Activated T-cell treated with anti-CD3 and anti-CD28 coated beads, Interleukin-2, amount 50 U/mL, for 24 hours (primary cell): ENCODE measurements at places on chromosomes 11 and 22.

DNA sequence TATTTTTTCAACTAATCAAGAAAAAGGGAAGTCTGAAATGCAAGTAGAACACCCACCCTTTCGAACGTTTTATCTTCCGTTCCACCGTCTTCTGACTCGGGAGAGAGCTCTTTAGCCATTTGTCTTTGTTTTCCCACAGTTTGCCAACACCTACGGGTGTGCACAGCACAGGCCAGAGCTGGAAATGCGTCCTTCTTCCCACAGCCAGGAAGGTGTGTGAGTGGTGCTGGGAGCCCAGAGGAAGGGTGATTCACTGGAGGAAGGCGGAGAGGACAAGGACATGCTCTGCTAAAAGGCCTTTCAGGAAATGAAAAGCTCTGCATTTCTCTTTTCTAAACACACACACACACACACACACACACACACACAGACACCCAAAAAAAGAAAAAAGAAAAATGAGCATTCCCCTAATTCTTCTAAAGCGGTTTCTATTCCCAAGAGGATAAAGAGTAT lies 18.5 kb downstream of the ENDOD1 start:
- no peak for DNase-seq

- no peak for DNase-seq
Measured at GRCh38 chr11:35420371-35420770, 1.0 kb upstream of the SLC1A2 start.

GRCh38 chr11:42841556-42841955 lies 470.2 kb upstream of the API5 start:
- DNase-seq = no peak

- DNase-seq = no peak
Measured at GRCh38 chr11:87315229-87315628, 277.5 kb downstream of the TMEM135 start.

DNA sequence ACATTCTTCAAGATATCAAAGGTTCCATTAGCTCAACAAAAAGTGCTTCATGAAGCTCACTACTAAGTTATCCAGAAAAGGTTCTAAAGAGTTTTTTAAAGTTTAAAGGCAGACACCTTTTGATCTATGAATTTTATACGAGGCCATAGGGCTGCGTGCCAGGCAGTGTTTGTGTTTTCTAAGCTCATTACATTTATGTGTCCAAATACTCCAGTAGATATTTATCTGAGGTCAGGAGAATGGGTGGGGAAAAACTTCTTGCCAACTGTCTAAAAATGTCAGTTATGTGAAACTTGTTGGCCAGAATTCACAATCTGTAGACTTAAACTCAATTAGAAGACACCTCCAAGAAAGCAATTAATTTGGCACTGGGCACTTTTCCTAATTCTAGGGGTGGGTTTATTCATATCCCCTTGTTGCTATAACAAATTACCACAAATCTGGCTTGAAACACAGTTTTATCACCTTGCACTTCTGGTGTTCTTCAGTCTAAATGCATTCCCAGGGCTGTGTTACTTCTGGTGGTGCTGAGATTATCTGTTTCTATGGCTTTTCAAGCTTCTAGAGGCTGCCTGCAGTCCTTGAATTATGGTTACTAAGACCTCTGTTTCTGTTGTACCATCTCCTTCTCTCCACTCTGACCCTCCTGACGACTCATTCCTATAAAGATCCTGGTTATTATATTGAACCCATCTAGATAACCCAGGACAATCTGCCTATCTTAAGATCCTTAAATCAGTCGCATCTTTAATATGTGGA lies 1030.4 kb upstream of the CNTN5 start:
- no peak for DNase-seq

DNA sequence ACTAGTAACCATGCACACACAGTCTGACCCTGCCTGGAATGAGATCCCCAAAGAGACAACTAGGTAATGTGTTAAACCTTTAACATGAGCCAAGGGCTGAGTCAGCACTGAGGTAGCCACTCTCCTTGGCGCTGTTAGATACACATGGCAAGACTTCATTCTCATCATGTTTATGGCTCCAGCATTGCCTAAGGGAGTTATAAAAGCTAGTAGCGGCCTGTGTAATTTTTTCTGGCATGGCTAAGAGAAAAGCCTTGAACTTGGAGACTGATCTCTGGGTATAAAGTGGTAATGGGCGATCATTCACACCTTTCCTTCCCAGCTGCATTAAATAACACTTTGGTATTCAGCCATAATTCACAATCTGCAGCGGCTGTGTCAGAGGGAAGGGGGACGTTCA lies 779.7 kb upstream of the LRRC4C start:
- DNase-seq = no peak

GRCh38 chr22:37172266-37173245 lies 15.5 kb downstream of the C1QTNF6 start:
- peak; percentile 20 for DNase-seq

DNA sequence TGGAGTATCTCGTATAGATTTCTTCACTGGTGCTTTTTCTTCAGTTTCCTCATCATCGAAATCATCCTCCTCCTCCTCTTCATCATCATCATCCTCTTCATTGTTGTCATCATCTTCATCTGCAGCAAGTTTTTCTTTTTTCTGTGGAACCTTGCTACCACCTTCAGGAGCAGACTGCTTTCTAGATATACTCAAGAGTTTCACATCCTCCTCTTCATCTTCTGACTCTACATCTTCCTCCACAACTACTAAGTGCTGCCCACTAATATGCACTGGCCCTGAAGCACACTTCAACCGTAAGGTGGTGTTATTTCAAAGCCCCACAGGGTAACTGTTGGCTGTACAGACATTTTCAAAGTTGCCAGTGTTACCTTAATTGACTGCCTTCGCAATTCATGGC lies 17.1 kb downstream of the OR2AT4 start:
- DNase-seq = no peak

DNA sequence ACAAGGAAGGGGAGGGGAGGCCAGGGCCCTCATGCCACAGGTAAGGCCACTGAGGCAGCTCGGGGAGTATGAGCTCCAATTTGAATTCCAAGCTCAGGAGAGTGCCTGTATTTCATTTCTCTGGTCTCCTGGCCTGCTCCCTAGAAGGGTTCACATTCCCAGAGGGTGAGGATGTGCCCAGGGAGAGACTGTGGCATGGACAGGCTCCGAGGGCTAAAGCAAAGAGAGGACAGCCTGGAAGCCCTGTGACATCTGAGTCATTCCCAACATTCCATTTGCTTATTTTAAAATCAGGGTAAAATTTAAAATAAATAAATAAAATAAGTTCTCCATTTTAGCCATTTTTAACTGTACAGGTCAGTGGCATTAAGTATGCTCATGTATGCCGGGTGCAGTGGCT lies 18.6 kb upstream of the FOLR1 start:
- no peak for DNase-seq

- no peak for DNase-seq
Measured at GRCh38 chr22:20121856-20122415, 4.9 kb upstream of the TRMT2A start.
